Ovary (tissue), 10 donors: ENCODE measurements at places on chromosomes 11 and 22. TPM values are rescaled to one million over a fixed set of nuclear protein-coding genes. Genes with fewer than 3 reads are reported as not detected.

SLC35F2 gene
- total RNA-seq, result 7.9 TPM

LARGE2 gene
- 3.2 TPM for total RNA-seq

CASP5 gene
- not detected for total RNA-seq

FBXO7 gene
- 89.3 TPM for total RNA-seq

OR8A1 gene
- not detected for total RNA-seq

ASCL2 gene
- 1.3 TPM for total RNA-seq

GAS2 gene
- 3.4 TPM for total RNA-seq

SCGB1D2 gene
- 10.9 TPM for total RNA-seq

ARHGAP20 gene
- 4.1 TPM for total RNA-seq

NXPE2 gene
- total RNA-seq, result 0.28 TPM

CCDC89 gene
- total RNA-seq, result 4.5 TPM

POGLUT3 gene
- total RNA-seq, result 24.6 TPM

LUZP2 gene
- total RNA-seq, result not detected

OR51L1 gene
- not detected for total RNA-seq

MAPK1 gene
- total RNA-seq, result 125 TPM
